Testis (tissue), 5 donors: ENCODE measurements at places on chromosomes 3 and 15. TPM values are rescaled to one million over a fixed set of nuclear protein-coding genes. Genes with fewer than 3 reads are reported as not detected.

DNA sequence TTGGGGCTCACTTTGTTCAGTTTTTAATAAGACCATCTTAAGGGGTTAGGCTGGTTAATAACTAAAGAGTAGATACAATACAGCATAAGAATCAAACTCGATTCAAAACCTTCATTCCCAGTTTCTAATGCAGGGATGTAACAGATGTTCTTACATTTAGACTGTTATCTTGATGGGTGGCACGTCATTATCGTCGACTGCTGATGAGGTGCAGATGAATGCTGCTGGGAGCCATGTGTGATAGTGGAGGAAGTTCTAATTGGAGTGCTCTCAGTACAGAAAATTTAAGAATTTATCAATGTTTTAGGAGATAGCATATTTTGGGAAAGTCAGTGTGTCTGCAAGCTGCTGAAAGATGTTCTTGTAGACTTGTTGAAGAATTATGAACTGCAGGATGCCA lies 331.5 kb downstream of the PTPRG start:
- no peak for DNase-seq

- DNase-seq = no peak
These were observed 82.0 kb upstream of the ATP11B start for GRCh38 chr3:182711261-182711683.

Gene DNASE1L3
- total RNA-seq = 1.2 TPM

DNA sequence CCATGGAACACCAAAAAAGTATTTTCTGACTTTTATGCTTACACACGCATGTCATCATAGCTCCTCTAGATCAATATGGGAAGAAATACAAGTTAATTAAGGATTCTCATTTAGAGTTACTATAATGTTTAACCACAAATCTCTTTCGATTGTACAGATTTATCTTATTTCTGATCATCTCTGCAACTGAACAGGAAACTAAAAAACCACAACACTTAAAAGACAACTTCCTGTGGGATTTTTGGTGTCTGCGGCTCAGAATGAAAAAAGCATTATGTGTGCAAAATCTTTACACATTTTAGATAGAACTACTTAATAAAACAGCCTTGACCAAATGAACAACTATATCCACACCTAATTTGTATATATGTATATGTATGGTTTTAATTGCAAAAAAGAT lies 3.0 kb upstream of the TJP1 start:
- no peak for DNase-seq

GRCh38 chr3:180277041-180277440 lies 240.3 kb upstream of the PEX5L start:
- no peak for DNase-seq

Gene C3orf70
- 21.0 TPM for total RNA-seq

Gene CFAP91
- total RNA-seq = 28.3 TPM

Gene IL16
- 14.9 TPM for total RNA-seq
